ENCODE measurements at places on chromosomes 16 and 17.

DNA sequence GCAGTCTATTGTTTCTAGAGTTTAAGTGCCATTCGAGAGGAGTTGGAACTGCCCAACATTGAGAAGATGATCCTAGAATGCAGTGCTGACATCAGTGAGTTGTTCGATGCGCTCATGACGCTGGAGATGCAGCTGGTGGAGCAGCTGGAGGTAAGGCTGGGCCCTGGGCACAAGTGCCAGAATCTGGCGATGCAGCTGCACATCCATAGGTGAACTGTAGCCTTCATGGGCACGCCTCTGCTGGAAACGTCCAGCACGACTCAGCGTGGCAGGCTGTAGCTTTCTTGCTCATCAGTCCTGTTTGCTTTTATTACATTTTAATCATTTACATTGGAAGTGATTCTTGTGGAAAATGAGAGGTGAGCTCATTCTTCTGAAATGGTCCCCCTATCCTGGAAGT, 31.7 kb downstream of the DRC3 start:
- DNase-seq, result no peak

DNA sequence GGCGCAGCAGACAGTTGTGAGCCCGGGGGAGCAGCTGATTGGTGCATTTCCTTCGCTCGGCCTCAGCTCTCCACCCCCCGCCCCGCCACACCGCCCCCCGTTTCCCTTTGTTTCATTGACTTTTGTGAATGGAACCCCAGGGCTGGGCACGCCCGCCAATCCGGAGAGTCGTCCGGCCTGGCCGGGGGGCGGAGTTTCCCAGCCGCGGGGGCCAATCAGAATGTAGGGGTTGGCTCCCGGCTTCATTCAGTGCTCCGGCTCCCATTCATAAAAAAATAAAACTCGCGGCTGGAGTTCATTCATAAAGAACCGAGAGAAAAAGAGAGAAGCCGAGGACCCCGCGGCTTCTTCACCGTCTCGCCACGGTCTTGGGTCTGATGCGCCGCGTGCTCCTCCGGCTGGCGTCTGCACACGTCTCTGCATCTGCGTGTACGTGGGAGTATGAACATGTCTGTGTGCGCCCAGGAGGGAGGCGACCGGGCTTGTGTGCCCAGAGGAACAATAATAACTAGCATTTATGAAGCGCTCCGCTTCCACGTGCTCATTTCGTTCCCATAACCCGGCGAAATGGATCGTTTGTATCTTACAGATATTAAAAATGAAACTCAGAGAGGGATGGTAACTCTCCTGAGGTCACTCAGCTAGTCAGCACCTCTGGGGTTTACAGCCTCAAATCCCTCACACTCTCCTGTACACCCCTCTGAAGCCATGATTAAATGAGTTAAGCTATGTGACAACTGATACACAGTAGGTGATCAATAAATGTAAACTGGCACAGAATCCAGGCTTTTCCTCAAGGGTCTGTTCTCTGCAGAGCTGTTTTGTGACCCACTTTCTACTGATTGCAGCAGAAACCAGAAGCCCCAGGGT, at the start of gene ETV4:
Gene ETV4, minus strand, starts transcription at position 22 of the 870 bp plus-strand sequence. CDS start 723 bp downstream, outside the sequence.
- DNase-seq, result peak; percentile 90

GRCh38 chr16:88356124-88356726, 26.5 kb upstream of the ZNF469 start:
- no peak for DNase-seq

GRCh38 chr16:820748-821147, 20.2 kb upstream of the GNG13 start:
- no peak for DNase-seq

- no peak for DNase-seq
Measured at GRCh38 chr17:45231481-45232116, 9.9 kb downstream of the FMNL1 start.

GRCh38 chr16:11088074-11088730, 143.8 kb downstream of the CLEC16A start:
- DNase-seq, result no peak

GRCh38 chr17:45172541-45173286, 11.0 kb downstream of the HEXIM2 start:
- DNase-seq, result no peak

- DNase-seq, result no peak
Measured at GRCh38 chr16:53071748-53072301, 17.0 kb downstream of the CHD9 start.

GRCh38 chr16:14240219-14240843, 169.2 kb downstream of the MRTFB start:
- DNase-seq, result no peak

GRCh38 chr17:56603486-56604238, 10.2 kb downstream of the NOG start:
- no peak for DNase-seq

- no peak for DNase-seq
Measured at GRCh38 chr17:31167111-31167510, 72.3 kb downstream of the NF1 start.

DNA sequence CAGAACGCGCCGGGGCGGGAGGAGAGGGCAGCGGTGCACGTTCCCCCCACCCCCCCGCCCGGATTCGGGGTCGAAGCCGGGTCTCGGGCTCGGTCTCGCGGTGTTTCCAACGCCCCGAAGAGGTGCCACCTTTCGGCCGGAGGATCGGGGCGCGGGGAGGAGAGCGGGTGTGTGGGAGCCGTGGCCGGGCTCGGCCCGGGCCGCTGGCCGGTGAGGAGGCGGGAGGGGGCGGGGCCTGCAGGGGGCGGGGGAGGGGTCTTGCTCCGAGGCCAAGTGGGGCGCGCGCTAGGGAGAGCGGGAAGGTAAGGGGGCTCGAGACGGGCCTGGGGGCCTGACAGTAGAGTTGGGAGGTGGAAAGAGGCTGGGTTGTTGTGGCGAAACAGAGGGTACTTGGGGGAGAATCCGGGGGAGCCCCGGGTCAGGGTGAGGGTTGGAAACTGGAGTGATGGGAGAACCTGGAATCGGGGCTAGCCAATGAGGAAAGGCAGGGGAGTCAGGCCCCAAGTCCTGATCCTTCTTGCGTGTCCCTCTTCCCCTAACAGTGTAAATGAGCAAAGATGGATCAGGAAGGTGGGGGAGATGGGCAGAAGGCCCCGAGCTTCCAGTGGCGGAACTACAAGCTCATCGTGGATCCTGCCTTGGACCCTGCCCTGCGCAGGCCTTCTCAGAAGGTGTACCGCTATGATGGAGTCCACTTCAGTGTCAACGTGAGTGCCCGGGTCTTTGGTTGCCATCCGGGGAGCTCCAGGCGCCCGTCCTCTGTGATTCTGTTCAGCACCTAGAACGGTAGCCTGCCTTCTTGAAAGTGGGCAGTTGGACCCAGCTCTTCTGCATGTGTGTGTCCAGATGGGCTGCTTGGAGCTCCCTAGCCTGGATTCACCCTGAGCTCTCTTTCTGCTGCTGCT, 873 bp downstream of the SETD1A start:
- no peak for DNase-seq

DNA sequence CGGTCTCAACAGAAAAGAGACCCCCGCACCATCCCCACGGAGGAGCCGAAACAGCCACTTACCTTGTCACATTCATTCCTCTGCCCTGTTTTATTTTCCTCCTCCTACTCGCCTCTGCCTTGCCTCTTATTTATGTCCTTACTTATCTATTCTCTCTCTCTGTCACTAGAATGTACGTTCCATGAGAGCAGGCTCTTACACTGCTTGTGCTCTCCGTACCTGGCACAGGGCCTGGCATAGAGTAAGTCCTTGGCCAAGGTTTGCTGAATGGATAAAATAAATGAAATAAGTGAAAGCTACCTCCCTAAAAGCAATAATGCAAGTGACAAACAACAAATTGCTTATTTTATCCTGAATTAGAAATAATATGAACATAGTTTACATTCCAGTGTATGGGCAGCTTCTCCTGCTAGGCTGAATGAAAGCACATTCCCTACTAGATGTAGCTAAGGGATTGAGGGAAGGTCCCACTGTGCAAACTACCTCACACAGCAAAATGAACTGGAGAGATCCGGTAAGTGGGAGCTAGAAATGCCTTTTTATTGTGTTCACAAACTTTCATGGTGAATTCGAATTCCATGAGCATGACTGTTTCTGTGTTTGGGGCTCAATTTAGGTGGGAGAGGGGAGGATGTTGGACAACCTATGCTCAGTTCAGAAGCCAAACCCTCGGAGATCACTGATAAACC, 173.1 kb downstream of the PARN start:
- DNase-seq, result no peak

DNA sequence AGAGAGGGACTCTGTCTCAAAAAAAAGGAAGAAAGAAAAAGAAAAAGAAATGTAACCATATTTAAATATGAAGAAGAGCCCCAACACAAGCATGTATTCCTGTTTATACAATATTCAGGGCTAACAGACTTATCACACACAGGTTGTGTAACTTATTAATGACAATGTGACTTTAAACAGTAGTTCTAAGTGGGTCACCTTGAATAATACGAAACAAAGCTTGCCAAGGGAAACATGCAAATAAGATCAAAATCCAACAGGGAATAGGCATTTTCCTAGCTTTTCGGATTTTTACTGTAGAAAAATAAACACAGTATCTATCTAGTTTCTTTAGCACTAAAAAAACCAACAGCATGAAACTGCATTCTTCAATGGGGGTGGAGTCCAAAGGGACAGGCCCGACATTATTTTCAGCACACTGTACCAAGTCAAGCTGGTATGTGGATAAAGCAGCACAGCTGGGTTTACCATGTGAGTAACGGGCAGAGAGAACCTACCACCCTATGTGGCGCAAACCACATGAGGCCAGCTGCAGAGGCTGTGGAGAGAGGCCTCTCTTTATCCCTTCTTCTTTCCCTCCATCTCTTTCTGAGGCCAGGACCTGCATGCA, 45.3 kb downstream of the TOM1L2 start:
- DNase-seq, result no peak

DNA sequence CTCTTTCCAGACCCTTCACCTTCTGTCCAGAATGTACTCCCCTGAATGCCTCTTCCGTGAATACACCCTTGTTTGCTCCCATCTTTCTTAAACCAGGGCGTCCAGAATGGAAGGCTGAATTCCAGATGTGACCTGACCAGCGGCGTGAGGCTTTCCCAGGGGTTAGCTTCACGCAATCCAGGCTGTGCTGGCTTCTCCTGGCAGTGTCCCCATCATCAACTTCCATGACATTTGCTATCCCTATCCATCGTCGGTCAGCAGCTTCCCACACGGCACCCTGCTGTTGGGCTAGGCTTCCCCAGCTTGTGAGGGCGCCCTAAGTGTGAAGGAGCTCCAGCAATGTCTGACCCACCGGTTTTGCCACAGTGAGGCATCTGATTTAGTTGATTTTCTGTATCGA, 339.8 kb upstream of the TNRC6C start:
- DNase-seq, result no peak

DNA sequence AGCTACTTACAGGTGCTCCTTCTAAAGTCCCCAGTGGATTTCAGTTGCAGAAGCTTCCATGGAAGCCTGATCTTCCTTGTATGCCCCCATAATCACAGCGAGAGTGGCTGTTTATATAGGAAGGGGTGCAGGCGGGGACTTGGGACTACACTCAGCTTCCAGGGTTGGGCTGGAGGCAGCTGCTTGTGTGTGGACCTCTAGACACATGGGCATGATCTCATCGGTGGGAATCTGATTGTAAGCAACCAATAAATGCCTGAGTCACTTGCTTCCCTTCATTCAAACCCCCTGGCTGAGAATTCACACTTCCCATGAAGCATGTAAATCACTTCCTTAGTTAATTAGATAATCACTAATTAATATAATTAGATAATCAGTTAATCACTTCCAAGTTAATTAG, 1.0 kb upstream of the KRT20 start:
- no peak for DNase-seq

DNA sequence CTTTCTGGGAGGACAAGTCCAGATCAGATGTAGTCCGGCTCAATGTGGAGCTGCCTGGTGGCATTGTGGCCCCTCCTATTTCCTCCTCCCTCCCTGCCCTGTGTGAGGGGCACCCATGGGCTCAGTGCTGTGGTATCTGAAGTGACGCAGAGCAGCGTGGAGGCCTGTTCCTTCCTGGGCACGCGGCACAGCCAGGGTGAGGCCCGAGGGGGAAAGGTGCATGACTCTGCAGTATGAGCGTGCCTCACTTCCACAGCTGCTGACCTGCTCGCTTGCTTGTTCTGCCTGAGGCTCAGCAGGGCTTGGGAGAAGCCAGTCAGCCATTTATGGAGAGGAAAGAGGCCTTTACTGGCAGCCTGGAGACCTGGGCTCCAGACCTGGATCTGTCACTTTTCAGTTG, 11.7 kb downstream of the TMEM238L start:
- no peak for DNase-seq

DNA sequence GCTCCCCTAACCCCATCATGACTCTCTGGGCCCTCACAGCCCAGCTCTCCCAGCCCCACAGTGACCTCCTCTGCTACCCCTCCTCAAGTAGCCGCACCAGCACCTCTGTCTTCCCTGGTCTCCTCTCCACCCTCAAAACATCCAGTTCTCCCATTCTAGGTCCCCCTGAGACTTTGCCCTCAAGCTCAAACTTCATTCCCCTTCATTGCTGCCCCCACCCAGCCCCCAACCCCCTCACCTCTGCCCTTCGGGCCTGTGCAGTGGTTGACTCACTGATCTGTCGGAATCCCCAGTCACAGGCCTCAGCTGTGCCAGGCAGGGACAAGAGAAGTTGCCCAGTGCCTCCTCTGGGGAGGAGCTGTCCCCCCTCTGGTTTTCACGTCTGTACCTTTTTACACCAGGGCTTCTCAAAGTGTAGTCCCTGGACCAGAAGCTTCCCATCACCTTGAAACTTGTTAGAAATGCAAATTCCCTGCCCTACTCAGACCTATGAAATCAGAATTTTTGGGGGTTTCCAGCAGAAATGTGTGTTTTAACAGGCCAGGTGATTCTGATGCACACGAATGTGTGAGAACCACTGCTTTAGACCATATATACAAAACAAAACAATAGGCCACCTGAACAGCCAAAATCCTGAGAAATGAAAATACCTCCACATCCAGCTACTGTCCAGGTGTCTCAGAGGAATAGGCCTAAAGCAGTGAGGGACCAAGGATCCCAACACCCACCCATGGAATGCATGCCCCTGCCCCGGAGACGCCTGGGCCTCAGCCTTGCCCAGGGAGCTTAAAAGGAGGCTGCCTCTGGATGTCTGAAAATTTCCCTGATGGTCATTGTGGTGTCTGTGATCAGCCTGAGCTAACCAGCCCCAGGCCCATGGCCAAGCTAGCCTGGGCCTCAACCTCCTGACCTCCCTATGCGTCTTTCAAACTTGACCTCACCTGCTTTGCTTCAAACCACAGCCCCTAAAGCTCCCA, 853 bp upstream of the DOK4 start:
- no peak for DNase-seq

DNA sequence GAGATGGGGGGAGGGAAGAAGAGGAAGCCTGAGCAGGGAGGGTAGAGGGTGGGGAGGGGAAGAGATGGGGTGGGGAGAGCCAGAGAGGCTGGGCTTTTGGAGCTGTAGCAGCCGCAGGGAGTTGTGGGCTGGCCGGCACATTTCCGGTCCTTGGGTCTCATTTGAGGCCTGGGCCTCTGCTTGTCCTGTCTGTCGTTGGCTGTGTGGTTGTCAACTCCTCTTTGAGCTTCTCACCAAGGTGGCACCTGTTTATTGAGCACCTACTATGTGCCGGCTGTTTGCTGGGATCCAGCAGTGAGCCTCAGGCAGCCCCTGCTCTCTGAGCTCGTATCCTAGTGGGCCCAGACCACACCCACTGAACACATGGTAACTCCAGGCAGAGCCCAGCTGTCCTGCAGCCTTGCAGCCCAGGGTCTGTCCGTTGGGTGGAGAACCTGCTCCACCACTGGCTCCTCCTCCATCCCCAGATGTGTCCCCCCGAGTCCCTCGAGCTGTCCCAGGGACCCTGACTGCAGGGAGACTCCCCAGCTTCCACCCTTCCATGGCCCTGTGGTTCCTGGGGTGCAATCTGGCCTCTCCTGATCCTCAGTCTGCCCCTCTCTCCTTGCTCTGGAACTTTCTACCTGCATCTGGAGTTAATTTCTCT, 164.9 kb downstream of the IRF8 start:
- DNase-seq, result no peak

GRCh38 chr16:17269439-17269838, 201.3 kb downstream of the XYLT1 start:
- DNase-seq, result no peak

All from smooth muscle cell of the brain vasculature (primary cell).